ENCODE measurements at places on chromosomes 2 and 18. TPM values are rescaled to one million over a fixed set of nuclear protein-coding genes. Genes with fewer than 3 reads are reported as not detected.

ACKR3 gene
- total RNA-seq = 11.8 TPM

KIF1A gene
- not detected for total RNA-seq

SRD5A2 gene
- not detected for total RNA-seq

UGT1A10 gene
- not detected for total RNA-seq

ACADL gene
- total RNA-seq = not detected

Measured in vein endothelial cell (primary cell).